Endothelial cell of coronary artery (primary cell): ENCODE measurements at places on chromosomes 12 and 14. TPM values are rescaled to one million over a fixed set of nuclear protein-coding genes. Genes with fewer than 3 reads are reported as not detected.

CIT gene
- total RNA-seq, result 5.3 and 9.7 TPM in 2 replicates

KRT75 gene
- total RNA-seq, result not detected in 2 replicates

KITLG gene
- 22.0 and 24.1 TPM in 2 replicates for total RNA-seq

PLEKHG3 gene
- total RNA-seq, result 3.6 and 5.2 TPM in 2 replicates

IL31 gene
- not detected in 2 replicates for total RNA-seq

KRT83 gene
- total RNA-seq, result not detected in 2 replicates

BRI3BP gene
- 4.2 and 5.0 TPM in 2 replicates for total RNA-seq

TTC9 gene
- total RNA-seq, result under 0.01 TPM in 2 replicates

MYF6 gene
- not detected in 2 replicates for total RNA-seq

POMT2 gene
- total RNA-seq, result 9.4 and 12.5 TPM in 2 replicates

FSCB gene
- not detected in 2 replicates for total RNA-seq

ACAD10 gene
- total RNA-seq, result 7.1 and 12.1 TPM in 2 replicates

PPM1H gene
- 3.0 and 3.8 TPM in 2 replicates for total RNA-seq

GPR84 gene
- total RNA-seq, result under 0.01 TPM in 1 of 2 replicates, not detected in the other

IFI27 gene
- 168 and 327 TPM in 2 replicates for total RNA-seq

ARG2 gene
- total RNA-seq, result 15.1 and 22.9 TPM in 2 replicates

RILPL1 gene
- total RNA-seq, result 9.7 and 13.1 TPM in 2 replicates

CD163L1 gene
- 2.6 and 3.8 TPM in 2 replicates for total RNA-seq

CMA1 gene
- total RNA-seq, result not detected in 2 replicates

MMP14 gene
- total RNA-seq, result 236 and 368 TPM in 2 replicates

GUCY2C gene
- total RNA-seq, result not detected in 2 replicates

ADAM21 gene
- 0.18 and 0.38 TPM in 2 replicates for total RNA-seq

LPAR5 gene
- not detected in 2 replicates for total RNA-seq

GDF3 gene
- total RNA-seq, result 0.18 TPM in 1 of 2 replicates, not detected in the other

RBM25 gene
- 28.2 and 33.3 TPM in 2 replicates for total RNA-seq

IRF2BPL gene
- 8.3 and 14.8 TPM in 2 replicates for total RNA-seq

C3AR1 gene
- 0.09 and 0.28 TPM in 2 replicates for total RNA-seq

RAD52 gene
- total RNA-seq, result 10.7 and 13.5 TPM in 2 replicates

JPH4 gene
- total RNA-seq, result not detected in 2 replicates

NPFF gene
- not detected in 2 replicates for total RNA-seq

DAD1 gene
- total RNA-seq, result 245 and 324 TPM in 2 replicates

CACNA2D4 gene
- total RNA-seq, result 0.81 and 0.94 TPM in 2 replicates
